ENCODE measurements at places on chromosomes 3 and 15.
A peak's percentile ranks its signal among the peaks of the same experiment; 100 is the strongest.

DNA sequence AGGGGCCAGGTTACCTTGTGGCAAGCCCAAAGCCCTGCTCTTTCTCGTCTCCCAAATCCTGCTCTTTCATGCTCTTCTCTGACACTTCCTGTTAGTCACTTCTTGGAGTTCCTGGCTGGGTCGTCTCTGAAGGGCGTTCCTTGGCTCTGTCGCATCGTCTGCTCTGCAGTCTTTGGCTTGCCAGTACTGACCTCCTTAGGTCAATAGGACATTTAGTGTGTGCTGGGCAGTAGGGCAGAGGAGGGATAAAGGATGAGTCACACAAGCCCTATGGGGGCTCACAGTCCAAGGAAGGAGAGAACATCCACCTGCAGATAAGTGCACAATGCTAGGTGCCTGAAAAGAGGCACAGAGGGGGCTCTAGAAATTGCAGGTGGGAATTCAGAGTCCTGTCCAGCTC lies 87.5 kb downstream of the FAM43A start:
- no peak for DNase-seq

- DNase-seq = no peak
These were observed 245.2 kb downstream of the PLOD2 start for GRCh38 chr3:145915787-145916186.

DNA sequence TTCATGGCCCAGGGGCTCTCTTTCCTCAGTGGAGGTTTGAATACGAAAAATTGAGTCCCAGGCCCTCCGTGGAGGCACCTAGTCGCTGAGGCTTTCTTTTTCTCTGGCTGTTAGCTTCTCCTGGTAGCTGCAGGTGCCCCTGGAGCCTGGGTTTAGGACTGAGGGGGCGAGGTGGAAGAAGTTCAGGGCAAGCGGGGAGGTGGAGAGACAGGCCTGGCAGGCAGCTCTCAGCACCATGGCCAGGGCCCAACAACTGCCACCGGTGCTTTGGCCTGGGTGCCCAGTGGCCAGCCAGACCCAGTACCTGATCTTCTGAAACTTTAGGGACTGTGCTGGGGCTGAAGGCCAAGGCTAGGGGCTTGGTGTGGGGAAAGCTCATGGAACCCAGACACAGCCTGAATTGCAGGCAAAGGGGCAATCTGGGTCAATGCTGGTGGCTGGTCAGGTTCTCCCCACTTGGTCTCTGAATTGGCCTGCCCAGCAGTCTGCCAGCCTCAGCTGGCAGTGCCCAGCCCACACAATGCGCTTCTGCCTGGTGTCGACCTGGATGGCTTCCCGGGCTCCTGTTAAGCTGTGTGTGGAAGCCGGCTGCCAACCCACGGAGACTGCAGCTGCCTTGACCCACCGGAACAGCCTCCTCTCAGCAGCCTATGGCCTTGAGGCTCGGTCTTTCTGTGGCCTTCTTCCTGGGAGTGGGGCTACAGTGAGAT lies 30.3 kb upstream of the POLG start:
- DNase-seq = no peak

DNA sequence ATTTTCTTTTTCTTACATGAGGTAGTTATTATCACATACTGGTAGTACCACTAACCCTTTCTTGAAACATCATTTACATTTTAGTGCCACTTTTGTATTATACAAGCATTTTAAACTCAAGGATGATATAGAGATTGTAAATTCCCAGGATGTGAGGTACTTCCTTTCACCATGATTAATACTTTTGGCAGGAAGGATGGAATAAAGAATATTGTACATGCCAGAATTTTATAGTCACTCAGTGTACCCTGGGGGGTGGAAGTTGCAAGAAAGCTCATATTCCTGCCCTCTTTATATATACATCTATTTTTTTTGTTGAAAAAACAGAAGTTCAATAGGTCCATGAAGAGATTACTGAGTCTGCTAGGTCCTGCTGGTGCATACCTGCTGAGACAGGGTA lies 141.0 kb upstream of the PLSCR5 start:
- no peak for DNase-seq

GRCh38 chr3:120062474-120062873 lies 31.8 kb downstream of the GSK3B start:
- no peak for DNase-seq

DNA sequence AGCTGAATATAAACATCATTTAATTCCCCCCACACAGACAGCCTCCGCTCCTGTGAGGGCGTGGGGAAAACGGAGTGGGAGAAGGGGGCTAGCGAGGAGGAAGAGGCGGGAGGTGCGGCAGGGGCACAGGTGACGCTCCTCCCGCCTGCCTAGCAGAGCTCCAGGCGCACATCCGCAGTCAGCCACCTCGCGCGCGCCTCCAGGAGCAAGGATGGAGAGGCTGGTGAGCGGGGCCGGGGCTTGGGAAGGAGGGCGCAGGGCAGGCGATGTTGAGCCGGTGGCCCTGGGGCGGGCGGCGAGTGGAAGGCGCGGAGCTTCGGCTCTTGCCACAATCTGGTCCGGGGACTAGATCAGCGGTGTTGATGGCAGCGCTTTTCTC lies at the start of gene CD200:
Gene CD200, plus strand, starts transcription at position 155 of the 379 bp plus-strand sequence. Its CDS starts 57 bp downstream, at position 212.
- peak; percentile 39 for DNase-seq

DNA sequence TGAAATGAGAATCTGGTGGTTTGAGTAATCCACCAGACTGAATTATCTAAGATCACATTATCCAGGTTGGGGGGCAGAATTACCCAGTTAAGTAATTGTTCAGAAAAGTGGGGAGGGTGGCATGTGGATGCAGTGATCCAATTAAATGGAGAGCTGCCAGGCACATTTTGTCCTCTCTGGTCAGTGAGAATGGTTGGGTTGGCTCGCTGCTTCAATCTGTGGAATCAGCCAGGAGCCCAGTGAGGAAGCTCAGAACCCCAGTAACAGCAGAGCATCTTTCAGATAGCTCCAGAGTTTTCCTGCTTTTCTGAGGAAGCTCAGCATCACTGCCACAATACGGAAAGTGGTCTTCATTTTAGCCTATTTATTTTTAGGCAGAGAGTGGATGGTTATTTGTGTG lies 6.4 kb upstream of the EXOG start:
- DNase-seq = no peak

DNA sequence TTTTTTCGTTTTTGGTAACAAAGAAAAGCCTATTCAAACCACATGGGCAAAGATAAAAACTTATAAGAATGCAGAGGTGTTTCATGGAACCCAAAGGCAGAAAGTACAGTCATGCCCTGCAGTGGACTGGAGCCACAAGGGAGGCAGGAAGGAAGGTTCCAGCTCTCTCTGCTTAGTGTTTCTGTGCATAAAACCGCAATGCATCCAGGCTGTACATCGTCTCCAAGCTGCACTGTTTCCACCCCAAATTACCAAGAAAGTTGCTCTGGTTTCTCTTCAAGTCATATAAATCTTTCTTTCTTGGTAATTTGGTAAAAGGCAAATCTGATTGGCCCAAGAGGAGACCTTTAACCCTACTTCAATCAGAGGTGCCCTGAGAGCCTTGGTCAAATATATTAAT lies 15.8 kb downstream of the TRAT1 start:
- DNase-seq = peak; percentile 42

DNA sequence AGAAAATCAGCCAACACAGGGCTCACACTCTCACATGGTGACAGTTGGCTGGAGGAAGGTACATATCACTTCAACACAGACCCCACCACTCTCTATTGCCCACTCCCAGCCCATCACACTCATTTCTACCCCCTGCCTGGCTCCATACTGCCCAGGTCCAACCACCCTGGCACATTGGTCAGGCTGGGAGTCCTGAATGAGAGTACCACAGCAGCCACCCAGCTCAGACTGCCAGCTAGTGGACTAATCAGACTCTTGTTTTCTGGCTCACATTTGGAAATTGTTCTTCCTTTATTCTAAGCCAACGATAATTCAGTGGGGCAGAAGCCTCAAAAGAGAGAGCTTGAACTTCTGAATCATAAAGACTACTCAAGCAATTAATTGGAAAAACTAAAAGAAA lies 20.0 kb downstream of the MRPL46 start:
- DNase-seq = no peak

DNA sequence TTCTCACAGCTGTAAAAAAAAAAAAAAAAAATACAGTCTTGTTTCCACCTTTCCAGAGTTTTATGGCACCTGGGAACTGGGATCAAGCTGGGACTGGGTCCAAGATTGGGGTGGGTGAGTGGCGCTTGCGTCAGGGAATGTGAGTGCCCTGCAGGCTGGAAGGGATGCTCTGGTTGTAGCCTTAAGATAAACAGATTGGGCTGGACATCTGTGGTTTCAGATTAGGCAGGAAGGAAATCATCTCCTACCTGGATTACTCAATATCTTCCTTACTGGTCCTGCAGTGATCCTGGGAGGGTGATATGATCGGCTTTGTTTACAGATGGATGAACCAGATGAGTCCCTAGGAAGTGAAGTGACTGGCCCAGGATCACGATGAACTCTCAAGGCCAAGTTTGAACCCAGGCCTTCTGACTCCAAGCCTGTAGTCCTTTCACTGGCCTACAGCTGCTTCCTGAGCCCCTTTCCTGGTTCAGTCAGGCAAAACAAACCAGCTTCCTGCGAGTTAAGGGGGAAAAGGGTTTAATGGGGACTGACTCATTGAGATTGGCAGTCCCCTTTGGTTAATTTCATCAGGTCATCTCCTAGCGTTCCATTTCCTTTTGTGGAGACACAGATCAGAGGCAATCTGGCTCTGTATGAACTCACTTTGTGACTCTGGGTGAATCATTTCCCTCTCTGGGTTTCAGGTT lies 179.8 kb downstream of the THSD4 start:
- DNase-seq = no peak

DNA sequence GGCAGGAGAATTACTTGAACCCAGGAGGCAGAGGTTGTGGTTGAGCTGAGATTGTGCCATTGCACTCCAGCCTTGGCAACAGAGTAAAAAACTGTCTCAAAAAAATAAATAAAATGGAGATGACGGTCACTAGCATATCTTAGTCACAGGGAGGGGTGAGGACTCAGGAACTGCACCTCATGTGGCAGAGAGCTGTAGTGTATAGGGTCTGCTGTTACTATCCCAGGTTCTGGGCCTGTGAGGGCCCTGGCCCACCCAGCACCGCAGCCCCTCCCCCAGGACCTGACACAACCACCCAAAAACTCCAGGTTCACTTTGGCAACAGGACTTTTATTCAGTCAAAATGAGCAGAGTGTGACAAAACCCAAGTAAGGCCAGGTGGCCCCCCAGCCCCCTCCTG lies 22.3 kb downstream of the RNU5B-1 start:
- DNase-seq = no peak

- DNase-seq = no peak
These were observed at the start of gene SLC27A2 for GRCh38 chr15:50181969-50182218. Gene SLC27A2 (plus strand): TSS chr15:50182196. CDS start chr15:50182428, 232 bp downstream.

- no peak for DNase-seq
These were observed 108.5 kb downstream of the FILIP1L start for GRCh38 chr3:100005665-100006393.

GRCh38 chr3:197165890-197166289 lies 132.5 kb downstream of the DLG1 start:
- no peak for DNase-seq

DNA sequence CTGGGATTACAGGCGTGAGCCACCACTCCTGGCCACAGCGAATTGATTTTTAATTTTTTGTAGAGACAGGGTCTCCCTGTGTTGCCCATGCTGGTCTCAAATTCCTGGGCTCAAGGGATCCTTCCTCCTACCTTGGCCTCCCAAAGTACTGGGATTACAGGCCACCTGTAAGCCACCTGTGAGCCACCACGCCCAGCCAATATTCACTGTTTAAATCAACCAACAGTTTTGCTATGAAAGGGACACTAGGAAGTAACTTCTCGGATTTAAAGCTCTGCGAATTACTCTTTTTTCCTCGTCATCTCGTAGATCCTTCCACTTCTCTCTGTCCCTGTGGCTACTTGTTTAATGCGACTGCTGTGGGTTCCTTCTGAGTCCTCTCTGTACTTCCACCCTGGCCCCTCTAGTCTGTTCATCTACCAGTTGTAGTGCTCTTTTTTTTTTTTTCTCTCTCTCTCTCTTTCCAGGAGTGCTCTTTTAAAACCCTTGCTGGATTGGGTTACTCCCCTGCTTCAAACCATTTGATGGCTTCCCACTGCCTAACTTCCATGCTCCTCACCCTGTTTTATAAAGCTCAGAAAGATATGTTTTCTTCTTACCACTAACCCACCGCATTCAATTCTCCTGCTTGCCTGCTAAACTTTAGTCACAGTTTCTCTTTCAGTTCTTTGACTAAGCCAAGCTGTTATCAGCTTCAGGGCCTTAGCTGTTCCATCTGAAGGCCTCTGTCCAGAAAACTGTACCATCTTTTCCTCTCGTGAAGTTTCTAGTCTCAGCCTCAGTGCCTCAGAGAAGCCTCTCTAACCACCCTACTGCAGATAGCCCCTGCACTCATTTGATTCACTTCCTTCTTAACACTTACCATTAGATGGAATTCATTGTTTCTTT lies 12.4 kb downstream of the RTF1 start:
- peak; percentile 16 for DNase-seq

DNA sequence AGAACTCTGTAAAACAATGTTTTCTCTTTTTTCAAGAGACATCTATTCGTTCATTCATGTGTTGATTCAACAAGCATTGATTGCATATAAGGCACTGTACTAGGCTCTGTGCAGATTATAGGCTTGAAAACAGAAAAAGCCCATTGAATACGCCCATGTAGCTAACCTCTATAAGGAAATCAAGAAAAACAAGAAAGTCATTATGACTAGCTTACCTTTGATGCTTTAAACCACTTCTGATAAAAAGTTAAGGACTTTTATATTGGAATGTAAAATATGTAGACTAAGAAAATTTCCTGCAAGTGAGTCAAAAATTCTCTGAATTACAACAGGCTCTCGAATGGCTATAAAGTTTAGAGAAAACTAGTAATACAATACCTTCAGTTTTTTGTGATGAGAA lies 92.5 kb downstream of the BDH1 start:
- no peak for DNase-seq

- DNase-seq = no peak
These were observed at the start of gene CYP8B1 for GRCh38 chr3:42875325-42876151. Gene CYP8B1 (minus strand): TSS chr3:42875879. CDS start chr3:42875816, 63 bp downstream.

- peak; percentile 41 for DNase-seq
These were observed 1.4 kb downstream of the FYTTD1 start for GRCh38 chr3:197750858-197751737.

DNA sequence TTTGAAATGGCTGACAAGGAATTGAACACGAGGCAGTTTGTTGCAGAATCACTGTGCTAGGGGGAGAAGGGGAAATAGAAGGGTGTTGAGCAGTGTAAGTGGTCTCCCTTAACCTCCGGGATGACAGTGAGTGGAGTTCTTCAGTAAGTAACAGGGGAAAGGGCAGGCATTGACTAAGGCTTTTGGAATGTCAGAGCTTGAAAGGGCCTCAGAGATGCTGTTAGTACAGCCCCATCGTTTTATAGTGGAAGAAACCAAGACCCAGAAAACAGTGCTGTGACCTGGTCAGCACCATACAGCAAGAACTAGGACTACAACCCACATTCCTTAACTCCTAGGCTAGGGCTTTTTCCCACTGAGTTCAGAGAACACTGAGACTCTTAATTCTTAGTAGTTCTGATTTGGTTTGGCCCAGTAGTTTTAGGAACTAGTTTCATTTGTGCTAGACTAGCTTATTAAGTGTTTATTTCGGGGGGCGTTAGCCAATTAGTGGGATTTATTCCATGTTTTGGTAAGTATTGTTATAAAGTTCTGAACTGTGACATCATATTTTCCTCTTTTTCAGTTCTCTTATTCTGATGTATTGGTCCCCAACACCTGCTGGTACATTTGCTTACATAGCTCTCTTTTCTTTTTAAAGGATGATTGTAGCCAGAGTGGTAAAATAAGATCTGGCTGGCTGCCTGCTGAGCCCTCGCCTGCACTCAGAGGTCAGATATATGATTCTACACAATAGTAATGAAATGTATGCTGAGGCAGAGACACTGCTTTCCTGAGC lies 34.2 kb downstream of the RAB11A start:
- no peak for DNase-seq

All from CD4-positive, alpha-beta T cell treated with Interleukin-17A for 1 hour (primary cell).